HFFc6 (cell line): ENCODE measurements at places on chromosomes 11 and 22. TPM values are rescaled to one million over a fixed set of nuclear protein-coding genes. Genes with fewer than 3 reads are reported as not detected.

The PDE2A gene
- total RNA-seq, result 0.33 to 0.57 TPM in 2 of 3 replicates, not detected in the other

The POU2AF3 gene
- total RNA-seq, result not detected in 3 replicates

The PRDX5 gene
- total RNA-seq, result 179 to 207 TPM (median 181 TPM) in 3 replicates

The ZNF280A gene
- not detected in 3 replicates for total RNA-seq

The CSNK2A3 gene
- 0.96 to 2.2 TPM (median 1.3 TPM) in 3 replicates for total RNA-seq

The USH1C gene
- not detected in 3 replicates for total RNA-seq
